KG1 (cell line): ENCODE measurements at places on chromosomes 5 and 9.
A peak's percentile ranks its signal among the peaks of the same experiment; 100 is the strongest.

DNA sequence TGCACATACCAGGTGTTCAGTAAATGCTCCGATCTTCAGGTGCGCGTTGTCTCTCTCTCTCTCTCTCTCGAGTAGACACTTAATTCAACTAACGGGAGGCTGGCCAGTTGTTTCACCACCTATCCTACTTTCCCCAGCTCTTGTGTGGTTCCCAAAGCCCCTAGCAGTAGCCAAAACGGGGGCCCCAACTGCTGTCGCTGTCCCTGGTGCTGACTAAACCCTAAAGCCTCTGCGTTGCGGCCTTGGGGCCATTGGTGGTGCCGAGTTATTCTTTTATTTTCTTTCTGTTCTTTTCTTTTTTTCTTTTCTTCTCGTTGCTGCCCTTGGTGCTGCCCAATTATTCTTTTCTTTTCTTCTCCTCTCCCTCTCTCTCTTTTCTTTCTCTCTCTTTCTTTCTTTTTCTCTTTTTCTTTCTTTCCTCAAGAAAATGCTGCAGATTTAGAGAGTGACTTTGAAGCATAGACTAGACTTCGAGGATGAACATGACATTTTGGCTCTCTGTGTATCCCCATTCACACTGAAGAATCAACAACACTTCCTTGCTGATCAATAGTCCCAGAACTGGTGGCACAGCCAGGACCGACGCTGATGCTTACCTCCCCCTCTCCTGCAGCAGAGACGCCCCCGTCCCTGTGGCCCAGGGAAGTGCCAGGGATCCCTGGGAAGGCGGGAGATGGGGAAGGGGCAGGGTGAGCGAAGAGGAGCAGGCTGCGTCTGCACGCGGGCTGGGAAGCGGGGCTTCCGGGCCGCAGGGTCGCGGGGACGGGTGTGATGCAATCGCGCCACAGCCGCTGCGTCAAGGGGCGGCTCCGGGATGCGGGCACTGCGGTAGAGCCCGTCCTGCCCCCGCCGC is at the start of gene FBLL1:
TSS of gene FBLL1 (plus strand) at position 785 of the 853 bp plus-strand sequence. CDS start 200 bp downstream, outside the sequence.
- DNase-seq, result no peak

- DNase-seq, result no peak
These were observed 113.6 kb downstream of the DEPDC1B start for GRCh38 chr5:60586307-60586901.

GRCh38 chr9:37374892-37375291 is 47.6 kb upstream of the GRHPR start:
- no peak for DNase-seq

- no peak for DNase-seq
These were observed 161.9 kb downstream of the CDH6 start for GRCh38 chr5:31355337-31355736.

- no peak for DNase-seq
These were observed 676.2 kb downstream of the MAT2B start for GRCh38 chr5:164181604-164182003.

DNA sequence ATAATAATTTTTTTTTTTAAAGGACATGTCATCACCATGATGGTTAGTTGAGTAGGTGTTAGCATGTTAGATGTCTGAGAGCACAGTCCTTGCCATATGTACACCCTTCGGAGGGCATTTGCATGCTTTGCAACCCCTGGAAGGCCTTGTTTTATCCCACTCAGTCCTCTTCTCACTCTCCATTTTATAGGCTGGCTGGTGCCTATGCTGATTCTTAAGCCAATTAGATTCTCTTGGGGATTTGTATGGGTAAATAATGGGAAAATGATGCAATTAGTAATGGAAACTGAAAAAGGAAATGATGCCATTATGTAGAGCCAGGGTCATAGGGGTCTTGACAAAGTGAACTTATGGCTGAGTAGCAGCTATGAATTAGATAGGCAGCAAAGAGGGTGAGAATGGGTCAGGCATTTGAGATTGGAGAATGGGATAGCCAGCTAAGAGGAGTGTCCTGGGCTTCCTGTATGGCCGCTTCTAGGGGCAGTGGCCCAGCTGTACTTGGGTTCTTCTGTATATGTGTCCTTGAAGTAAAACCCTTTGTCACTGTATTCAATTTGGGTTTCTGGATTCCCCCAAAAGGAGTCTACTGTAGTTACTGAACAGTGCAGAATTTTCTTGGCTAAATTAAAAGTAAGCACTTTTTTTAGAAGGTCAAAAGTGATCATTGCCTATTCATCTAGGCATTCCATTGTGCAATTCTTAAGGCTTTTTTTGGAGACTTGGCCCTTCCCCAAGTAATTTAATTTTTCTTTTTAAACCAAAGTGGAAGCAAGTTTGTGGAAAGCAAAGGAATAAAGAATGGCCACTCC is 31.6 kb downstream of the LRRTM2 start:
- DNase-seq, result no peak

DNA sequence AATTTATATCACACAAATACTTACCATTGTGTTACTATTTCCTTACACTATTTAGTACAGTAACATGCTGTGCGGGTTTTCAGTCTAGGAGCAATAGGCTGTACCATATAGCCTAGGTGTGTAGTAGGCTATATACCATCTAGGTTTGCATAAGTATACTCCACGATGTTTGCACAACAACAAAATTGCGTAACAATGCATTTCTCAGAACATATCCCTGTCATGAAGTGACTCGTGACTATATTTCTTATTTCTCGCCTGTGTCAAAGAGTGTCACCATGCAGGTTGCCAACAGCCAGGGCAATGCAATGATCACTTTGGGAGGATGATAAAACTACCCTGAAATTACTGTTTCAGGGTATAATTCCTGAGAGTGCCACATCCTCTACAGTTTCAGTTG is 65.6 kb upstream of the CD180 start:
- no peak for DNase-seq

GRCh38 chr5:69502767-69503488 is 10.3 kb downstream of the OCLN start:
- DNase-seq, result no peak

- DNase-seq, result no peak
These were observed 177.5 kb upstream of the S1PR3 start for GRCh38 chr9:88813638-88814209.

GRCh38 chr5:39670391-39670790 is 245.6 kb upstream of the DAB2 start:
- no peak for DNase-seq

DNA sequence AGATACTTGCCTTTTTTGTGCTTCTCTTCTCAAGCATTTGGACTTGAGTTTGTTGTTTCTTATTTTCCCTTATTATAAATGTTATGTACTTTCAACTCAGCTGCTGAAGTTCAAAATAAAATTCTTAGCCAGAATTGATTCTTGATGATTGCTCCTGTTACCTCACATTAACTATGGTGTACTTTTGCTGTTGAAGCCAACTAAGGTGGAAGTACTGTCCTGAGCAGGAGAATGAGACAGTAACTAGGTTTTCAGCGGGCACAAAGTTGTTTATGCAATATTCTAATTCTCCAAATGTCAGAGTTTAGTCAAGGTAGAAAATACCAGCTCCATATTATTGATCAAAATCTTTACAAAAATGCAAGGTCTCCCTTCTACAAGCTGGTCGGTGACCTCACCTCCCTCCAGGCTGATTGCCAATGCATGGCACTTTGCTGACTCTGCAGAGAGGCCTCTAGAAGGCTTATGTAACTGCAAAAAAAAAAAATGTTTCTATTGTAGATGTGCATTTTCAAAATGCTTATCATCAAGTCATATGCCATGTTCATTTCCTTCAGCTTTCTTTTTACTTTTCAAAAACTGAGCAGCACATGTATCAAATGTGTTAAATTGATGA is 1783.5 kb upstream of the WWC1 start:
- no peak for DNase-seq

DNA sequence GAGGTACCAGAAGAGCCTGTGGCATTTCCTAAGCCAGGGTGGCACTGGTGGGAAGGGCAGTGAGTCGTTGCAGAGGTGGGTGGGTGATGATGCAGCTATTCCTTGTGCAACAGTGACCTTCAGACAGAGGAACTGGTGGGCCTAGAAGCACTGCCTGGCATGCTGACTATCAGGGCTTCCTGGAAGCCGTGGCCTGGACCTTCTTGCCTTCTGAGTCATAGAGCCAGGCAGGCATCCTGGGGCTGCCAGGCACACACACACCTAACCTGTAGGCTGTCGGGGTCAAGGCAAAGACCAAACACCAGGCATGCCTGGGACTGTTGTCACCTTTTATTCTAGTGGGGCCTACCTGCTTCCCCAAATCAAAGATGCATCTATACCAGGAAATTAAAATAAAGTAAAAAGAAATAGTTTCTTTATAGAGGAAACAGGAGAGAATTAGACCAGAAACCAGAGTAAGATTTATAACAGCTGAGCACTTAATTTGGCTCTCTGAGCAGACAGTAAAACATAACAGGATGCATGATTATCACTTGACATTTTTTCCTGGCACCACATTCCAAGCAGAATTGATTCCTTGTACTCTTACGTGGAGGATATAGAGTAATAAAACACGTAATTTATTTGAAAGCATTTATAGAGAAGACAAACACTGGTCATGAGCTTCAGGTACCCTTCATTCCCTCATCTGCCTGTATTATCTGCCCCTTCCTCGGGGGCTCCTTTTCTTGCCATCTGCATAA is 25.1 kb downstream of the NANS start:
- DNase-seq, result no peak

DNA sequence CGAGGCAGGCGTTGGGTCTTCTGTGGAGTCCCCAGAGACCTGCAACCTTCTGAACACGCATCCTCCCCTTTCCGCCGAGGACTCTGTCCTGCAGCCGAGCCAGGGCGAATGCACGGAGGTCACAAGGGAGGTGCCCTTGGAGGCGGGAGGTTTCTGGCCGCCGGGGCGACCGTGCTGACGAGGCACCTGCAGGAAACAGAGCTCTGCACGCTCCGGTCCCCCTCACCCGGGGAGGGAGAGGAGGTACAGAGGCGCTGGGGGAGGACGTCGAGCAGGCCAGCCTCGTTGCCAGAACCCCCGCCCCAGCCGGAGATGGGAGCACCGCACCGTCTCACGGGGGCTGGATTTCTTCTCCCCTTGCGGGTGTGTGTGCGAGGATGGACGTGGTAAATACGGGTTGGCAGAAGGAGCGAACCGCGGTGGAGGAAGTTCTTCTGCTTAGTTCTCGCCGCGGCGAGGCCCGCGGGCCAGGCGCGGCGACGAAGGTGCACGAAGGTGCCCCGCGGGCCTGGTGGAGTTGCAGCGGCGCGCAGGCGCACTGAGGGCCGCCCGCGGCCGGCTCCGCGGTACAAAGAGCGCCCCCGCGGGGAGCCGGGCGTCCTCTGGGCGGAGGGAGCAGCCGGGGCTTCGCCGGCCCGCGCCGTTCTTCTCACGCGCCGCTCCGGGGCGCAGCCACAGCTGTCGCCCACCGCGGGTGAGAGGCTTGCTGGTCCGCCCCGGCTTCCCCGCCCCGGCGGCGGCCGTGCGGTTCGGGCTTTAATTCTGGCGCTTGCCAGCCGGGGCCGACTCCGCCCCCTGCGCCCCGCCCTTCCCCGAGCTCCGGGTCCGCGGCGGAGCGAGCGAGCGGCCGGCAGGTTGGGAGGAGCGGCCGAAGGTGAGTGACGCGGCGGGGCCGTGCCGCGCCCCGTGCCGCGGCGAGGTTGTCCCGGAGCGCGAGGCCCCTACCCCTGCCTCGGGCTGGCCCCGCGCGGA is 289.5 kb downstream of the DOCK8 start:
- no peak for DNase-seq

DNA sequence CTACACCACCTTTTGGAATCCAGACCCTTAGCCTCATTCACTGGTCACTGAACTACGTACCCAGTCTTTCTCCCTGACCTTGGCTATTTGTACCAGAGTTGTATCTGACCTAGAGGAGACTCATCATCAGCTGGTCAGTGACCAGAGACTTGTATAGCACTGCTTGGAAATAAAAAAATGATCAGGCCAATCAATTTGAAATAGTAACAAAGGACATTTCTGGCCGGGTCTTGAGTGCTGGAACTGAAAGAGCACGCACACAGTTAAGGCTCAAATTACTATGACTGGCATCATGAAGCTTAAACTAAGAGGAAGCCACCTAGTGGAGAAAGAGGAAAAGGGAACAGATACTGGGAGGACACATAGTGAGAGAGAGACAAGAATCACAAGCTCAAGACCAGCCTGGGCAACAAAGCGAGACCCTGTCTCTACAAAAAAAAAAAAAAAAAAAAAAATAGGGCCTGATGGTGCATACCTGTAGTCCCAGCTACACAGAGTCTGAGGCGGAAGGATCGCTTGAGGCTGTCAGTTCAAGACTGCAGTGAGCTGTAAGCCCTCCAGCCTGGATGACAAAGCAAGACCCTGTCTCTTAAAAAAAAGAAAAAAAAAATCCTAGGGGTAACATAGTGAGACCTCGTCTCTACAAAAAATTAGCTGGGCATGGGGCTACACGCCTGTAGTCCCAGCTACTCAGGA is 12.8 kb upstream of the SRP19 start:
- DNase-seq, result peak; percentile 2

DNA sequence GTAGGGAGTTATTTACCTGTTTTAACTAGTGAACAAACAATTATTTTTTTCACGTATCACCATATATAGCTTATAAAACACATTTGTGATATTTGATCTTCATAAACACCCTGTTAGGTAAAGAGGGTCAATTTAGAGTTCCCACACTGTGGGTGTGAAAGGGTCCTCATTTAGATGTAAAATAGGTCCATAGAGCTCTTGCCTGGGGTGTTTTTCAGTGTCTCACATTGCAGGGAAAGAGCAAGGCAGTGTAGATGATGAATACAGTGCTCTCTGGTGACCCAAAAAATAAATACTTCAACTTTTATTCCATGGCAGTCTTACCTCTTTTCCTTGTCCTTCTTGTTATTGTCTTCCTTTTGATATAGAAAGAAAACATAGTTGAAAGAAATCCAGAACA is 403.2 kb upstream of the SGCD start:
- DNase-seq, result no peak

GRCh38 chr9:71858812-71859211 is 52.2 kb downstream of the ABHD17B start:
- DNase-seq, result no peak

GRCh38 chr9:103942200-103942599 is 151.9 kb upstream of the SMC2 start:
- DNase-seq, result no peak
